ENCODE measurements at places on chromosomes 5 and 9.

DNA sequence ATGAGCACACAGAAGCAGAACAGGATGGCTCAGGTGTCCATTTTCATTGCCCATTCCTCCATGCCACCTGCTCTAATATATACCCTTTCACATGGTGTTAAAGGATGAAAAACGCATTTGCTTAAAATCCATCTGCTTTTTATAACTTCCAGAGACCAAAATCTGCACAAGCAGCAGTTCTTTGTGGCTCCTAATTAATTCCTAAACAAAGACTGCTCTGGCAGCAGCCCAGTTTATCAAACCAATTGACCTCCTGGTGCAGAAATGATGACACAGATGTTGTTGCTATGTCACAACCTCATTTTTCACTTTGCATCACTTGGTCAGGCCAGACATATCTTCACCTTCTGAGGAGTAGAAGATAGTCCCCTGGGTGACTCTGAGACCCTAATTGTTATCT lies 141.2 kb downstream of the ASTN2 start:
- DNase-seq: no peak

DNA sequence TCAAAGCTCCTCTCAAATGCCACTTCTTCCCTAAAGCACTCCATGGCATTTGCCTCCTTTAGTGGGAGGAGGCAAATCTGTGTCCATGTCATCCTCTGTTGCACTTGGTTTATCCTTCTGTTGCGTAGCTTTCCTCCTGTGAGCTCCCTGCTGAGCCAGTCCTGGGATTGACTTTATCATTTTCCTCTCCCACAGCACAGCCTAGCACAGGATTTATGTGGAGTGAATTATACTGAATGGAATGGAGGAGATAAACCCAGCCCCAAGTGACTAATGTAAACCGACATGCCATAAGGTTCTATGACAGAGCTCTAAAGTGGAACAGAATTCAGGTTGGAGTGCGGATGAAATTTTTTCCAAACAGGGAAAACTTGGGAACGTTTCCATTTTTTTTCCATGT lies 26.4 kb upstream of the TOMM5 start:
- DNase-seq: no peak

- DNase-seq: no peak
Observed at GRCh38 chr9:134365791-134366222, 39.6 kb downstream of the RXRA start.

GRCh38 chr5:158570502-158570901 lies 529.2 kb downstream of the EBF1 start:
- DNase-seq: no peak

DNA sequence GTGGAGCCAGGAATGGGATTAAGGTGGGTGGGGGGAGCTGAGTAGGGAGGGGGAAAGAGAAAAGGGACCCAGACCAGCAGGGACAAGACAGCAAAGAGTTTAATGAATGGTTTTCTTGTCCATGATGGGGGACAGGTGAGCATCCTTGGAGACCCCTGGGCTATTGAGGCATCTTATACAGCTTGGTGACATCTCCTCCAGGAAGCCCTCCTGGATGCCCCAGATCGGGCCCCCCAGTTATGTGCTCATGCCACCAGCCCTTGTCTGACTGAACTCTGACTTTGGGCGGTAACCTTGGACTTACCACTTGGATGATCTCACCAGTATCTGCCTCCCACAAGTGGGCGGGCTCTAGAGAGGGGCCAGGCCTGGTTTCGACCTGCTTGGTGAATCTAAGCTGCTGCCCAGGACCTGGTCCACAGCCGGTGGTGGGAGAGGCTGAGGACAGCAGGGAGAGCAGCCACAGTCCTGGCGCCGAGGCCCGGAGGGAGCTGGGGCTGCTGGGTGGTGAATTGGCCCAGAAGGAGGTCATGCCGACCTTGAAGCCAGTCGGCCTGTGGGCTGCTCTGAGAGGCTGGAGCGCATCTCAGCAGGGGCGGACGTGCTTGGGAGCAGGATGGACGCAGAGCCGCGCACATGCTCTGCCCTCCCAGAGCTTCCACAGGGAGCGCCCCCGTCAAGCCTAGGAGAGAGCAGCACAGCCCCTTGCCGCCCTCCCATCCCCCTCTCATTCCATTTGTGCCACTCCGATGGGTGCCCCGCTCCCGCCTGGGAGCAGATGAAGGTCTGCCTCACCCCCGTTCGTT lies 36.2 kb downstream of the UNC5A start:
- DNase-seq: no peak

- no peak for DNase-seq
Observed at GRCh38 chr9:110999379-110999778, 38.9 kb downstream of the LPAR1 start.

DNA sequence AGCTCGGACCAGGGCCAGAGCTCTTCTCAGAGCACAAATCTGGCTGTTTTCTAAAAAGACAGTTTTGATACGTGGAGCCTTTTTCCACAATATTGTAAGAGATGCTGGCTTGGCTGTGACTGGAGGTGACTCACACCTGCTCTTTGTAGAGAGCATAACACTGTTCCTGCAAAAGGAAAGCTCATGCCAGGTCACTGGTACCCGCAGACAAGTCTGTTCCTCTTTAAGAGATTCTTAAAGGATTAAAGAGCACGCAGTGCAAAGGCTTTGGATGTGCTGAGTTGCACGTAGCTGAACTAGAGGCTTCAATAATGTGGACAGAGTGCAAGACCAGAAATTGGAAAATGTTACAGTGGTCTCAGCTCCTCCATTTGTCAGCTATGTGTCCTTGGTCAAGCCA lies 19.0 kb downstream of the ACTL7B start:
- DNase-seq: no peak

- DNase-seq: no peak
Observed at GRCh38 chr5:145991044-145991575, 54.7 kb downstream of the SH3RF2 start.

DNA sequence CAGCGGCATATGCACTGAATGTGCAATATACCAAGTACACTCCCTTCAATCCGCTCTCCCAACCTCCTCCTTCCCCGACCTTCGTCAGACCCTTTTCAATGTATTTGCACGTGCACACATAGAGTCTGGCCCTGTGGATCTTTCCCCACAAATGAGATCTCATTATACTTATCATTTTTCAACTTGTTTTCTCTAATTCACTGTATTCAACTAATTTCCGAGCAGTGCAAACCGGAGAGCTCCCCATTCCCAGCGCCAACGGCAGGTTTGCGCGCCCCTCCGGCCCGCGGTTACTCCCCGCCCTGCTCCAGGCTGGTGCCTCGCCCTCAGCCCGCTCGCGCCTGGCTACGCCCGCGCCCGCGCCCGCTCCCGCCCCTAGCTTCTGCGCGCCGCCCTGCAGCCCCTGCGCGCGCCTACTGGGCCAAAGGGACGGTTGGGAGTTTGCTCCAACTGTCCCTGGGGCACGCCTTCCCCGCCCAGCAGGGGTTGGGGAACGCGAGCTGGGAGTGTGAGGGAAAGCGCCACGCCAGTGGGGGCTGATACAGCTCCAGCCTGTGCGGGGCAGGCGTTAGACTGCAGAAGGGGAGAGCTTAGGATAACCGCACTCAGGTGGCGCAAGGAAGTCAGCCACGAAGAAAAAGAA lies 3.3 kb upstream of the CDC20B start:
- DNase-seq: peak; percentile 44

GRCh38 chr5:124371111-124371706 lies 375.2 kb downstream of the ZNF608 start:
- no peak for DNase-seq

GRCh38 chr5:23303836-23304235 lies 203.6 kb upstream of the PRDM9 start:
- DNase-seq: no peak

GRCh38 chr9:3398232-3398648 lies 127.6 kb downstream of the RFX3 start:
- no peak for DNase-seq

DNA sequence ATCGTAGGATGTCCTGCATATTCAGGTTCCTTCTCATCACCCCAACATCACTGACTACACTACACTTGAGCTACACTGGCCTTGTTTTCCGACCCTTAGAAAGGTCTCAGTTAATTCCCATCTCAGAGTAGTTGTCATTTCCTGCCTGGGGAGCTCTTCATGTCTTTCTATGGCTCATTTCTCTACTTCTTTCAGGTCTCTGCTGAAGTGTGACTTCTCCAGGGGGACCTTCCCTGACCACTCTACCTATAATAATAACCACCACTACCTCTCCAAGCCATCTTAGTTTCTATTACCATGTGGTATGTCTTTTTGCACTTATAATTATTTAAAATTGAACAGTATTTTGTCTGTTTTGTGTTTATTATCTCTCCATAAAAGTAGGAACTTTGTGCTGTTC lies 113.2 kb downstream of the STARD4 start:
- no peak for DNase-seq

GRCh38 chr9:134704498-134704897 lies 62.9 kb downstream of the COL5A1 start:
- DNase-seq: no peak

DNA sequence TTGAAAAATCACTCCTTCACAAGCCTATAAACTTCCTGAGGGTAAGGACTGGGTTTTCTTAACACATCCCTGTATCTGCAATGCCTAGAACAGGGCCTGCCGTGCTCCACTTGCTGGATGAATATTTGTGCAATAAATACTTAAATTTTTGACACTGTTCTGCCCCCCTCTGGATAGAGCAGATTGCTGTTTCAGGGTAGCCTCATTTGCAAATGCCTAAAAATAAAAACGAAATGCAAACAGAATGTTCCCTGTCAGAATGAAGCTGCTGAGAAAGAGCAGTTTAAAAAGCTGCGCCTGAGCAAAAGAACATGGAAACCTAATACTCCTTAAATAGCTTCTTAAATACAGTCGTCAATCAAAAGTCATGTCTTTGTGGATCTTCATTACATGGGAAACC lies 385.3 kb downstream of the PRELID2 start:
- DNase-seq: no peak

DNA sequence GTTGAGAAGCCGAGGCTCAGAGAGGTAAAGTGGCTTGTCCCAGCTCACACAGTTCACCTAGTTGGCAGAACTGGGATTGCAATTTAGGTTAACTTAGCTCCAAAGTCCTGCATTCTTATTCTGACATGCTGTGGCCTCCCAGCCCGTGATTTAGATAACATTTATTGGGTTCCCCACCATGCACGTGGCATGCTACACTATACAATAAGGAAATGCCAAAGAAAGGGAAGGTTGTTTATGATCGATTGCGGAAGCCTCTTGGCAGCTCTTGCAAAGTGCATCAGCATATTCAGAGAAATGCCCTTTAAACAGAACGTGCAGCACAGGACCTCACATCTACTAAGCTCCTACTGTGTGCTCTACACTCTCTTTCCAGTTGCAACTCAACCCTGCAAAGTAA lies 3.2 kb downstream of the NEURL1B start:
- no peak for DNase-seq

DNA sequence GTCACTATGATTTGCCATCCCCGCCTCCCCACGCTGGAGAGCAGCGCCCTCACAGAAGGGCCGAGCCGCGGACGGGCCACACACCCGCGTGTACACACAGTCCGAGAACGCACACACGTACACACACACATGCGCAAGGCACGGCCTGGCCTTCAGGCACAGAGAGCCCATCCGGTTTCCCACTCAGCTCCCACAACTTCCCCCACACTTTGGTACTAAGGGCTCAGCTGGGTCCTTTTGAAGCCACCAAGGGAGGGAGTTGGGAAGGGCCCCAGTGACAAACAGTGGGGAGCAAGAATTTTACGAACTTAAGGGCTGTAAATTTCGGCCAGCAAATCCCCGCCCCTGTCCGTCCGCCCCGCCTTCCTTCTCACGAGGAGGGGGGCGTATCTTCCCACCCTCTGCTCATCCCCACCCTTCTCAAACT lies 133.3 kb upstream of the HAND1 start:
- DNase-seq: no peak

- no peak for DNase-seq
Observed at GRCh38 chr9:98295824-98296223, 40.4 kb upstream of the TBC1D2 start.

- DNase-seq: no peak
Observed at GRCh38 chr9:110058304-110058953, 149.5 kb downstream of the C9orf152 start.

GRCh38 chr9:112750016-112750763 lies at the start of gene SNX30:
Gene SNX30, plus strand, starts transcription at chr9:112750760. Its CDS starts 242 bp downstream, at chr9:112751002.
- DNase-seq: peak; percentile 78

DNA sequence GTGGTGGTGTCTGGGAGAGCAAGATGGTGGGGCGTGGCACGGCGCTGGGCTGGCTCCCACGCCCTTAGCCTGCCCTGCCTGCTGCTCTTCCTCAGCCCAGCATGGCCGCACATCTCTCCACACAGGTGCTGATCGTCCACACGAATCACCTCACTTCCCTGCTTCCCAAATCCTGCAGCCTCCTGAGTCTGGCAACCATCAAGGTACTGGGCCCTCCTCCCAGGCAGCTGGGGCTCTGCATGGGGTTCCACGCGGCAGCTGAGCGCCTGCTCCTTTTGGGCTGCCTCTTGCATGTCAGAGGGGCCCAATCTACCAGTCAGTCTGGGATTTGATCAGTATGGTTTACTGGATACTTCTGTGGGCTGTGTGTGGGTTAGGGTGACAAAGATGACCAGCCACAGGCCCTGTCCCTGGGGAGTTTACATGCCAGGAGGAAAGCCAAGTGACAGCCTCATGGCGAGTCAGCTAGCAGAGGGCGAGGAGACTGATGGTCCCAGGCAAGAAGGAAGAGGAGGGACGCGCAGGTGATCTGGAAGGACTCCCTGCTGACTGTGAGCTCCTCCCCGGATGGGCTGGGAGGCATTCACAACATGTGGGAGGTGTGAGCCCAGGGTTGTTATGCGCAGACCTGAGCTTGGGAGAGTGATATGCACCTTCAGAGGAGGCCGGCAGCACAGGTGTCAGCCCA lies 6.0 kb downstream of the LRSAM1 start:
- no peak for DNase-seq

- DNase-seq: no peak
Observed at GRCh38 chr5:139895046-139895445, 99.4 kb downstream of the PSD2 start.

DNA sequence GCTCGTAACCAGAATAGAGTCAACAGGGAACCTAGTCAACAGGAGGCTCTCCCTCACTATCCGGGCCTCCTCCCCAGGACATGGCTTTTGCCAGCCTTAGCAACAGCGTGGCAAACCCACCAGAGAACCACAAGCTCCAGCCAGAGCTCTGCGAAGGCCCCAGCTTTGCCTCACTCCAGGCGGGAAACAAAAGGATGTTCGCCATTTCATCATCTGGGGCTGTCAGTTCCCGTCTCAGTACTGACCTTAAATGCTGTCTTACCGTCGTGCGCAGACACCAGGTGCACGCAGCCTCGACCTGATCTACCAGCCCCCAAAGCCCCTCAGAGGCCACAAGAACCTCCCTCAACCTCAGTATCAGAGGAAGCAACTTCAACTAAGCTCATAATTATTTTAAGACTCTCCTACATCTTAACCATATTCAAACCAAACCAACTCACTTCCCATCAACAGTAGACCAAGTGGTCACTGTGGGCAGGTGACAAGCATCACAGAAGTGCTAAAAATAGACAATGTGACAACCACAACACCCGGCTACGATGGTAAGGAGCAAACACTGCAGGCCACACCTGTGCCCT lies 71.4 kb downstream of the SEMA4D start:
- DNase-seq: no peak

DNA sequence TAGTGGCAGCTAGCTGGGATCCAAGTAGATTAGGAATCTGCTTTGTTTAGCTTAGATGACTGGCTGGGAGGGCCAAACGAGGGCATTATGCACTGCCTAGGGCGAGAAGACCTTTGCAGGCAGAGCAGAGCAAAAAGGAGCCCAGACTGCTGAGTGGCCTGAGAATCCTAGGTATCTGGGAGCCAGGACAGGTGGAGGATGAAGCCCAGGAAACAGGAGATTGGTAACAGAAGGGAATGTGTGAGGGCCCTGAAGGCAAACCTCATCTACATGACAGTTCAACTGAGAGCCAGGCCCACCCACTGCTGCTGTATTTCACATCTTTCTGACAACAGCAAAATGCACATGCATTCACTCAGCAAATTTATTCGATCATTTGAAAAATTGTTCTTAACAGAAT lies 192.3 kb downstream of the DTWD2 start:
- no peak for DNase-seq
